ENCODE measurements at places on chromosomes 3 and 15. TPM values are rescaled to one million over a fixed set of nuclear protein-coding genes. Genes with fewer than 3 reads are reported as not detected.

Gene SERPINI2
- polyA plus RNA-seq: 5.8 TPM

Gene RTP1
- polyA plus RNA-seq: not detected

Gene IQCH
- polyA plus RNA-seq: 5.2 TPM

Gene PRR20G
- polyA plus RNA-seq: not detected

Gene LTK
- polyA plus RNA-seq: 6.2 TPM

Gene ISLR2
- 0.23 TPM for polyA plus RNA-seq

Gene GOLGA6A
- not detected for polyA plus RNA-seq

Gene TBC1D21
- not detected for polyA plus RNA-seq

Gene TMEM40
- polyA plus RNA-seq: not detected

Gene CNTN3
- 300 TPM for polyA plus RNA-seq

Gene NMB
- polyA plus RNA-seq: 6.1 TPM

Gene CEMIP
- 2.6 TPM for polyA plus RNA-seq

Gene GPR171
- 8.1 TPM for polyA plus RNA-seq

Gene SLC28A2
- polyA plus RNA-seq: not detected

Gene ALDH1A3
- polyA plus RNA-seq: 37.4 TPM

Gene DPPA2
- polyA plus RNA-seq: not detected

Gene ELL3
- polyA plus RNA-seq: not detected

Gene TGM5
- polyA plus RNA-seq: 0.24 TPM

Gene GRAMD1C
- 20.1 TPM for polyA plus RNA-seq

Gene ARHGEF26
- polyA plus RNA-seq: 6.3 TPM

Gene TP63
- not detected for polyA plus RNA-seq

Gene IMPG2
- polyA plus RNA-seq: 0.05 TPM

Gene PIK3R4
- 62.3 TPM for polyA plus RNA-seq

Gene GABRR3
- polyA plus RNA-seq: not detected

Gene ERC2
- polyA plus RNA-seq: 24.8 TPM

Data from Purkinje cell (primary cell).